ENCODE measurements at places on chromosomes 1 and 21.

- no peak for DNase-seq
These were observed 19.0 kb upstream of the PTPN14 start for GRCh38 chr1:214570442-214570841.

GRCh38 chr21:42537106-42537742, 23.6 kb downstream of the SLC37A1 start:
- no peak for DNase-seq

DNA sequence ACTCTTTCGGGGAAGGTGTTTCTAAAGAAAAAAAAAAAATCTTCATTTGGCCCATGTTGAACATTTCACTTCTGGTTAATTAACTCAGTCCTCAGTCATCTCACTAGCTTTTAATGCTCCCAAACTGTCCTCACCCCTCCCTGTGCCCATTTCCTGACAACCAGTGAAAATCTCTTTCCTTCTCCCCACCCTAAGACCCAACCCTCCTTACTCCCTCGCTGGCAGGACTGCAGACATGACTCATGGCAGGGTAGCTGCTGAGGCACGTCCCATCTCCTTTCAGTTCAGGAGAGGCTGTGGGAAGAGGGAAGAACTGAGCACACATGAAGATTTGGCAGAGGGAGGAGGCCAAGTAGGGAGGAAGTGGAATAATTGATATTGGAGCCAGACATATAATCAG, 12.6 kb downstream of the PKP1 start:
- DNase-seq = no peak

DNA sequence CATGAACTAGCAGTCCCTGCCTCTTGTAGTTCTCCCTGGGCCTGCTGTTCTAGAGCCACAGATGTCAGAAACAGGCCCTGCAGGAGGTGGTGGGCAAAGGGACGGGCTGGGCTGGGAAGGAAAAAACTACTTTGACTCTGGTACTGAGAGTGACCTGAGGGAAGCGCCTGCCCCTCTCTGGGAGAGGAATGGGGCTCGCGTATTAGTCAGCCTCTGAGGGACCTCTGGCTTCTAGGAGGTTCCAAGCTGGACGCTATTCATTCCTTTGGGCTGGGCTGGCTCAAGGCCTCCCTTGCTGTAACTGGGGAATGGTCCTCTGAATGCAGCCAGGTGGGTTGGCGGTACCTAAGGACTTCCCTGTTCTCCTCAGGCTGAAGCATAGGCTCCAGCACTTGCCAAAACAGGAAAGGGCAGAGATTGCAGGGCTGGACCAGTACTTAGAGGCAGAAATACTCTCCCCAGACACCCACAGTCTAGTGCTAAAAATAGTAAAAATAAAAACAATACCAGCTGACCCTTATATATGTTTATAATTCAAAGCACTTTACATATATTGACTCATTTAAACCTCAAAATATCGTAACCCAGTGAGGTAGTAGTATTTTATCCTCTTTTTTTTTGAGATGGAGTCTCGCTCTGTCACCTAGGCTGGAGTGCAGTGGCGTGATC, 7.1 kb downstream of the POMGNT1 start:
- DNase-seq = no peak

DNA sequence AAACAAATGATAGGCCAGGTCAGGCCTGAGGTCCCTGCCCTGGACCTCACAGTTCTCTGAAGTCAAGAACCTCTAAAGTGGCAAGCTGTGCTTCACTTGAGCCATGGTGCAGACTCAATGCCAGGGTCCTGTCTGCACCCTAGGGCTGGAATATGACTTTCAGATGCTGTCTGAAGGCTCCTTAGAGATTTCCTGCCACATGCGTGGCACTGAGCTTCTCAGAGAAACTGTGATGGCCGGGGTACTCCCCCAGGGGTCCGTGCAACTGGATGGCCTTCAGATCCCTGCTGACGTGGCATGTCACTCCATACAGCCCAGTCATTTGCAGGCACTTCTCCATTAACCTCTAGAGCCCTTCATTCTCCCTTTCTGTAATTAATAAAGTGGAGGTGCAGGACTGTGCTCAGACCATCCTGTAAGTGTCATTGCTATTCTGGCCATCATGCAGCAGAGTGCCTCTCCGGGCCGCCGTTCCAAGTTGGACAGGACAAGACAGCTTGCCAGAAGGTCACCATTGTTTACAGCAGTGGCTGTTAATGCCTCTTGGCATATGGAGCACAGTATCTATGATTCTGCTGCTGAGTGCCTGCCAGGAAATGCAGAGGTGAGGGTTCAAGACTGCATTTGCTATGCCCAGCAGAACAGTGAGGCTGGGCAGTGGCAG, 205.1 kb upstream of the COA6 start:
- no peak for DNase-seq

- no peak for DNase-seq
These were observed 7.2 kb downstream of the SNX7 start for GRCh38 chr1:98668733-98669132.

DNA sequence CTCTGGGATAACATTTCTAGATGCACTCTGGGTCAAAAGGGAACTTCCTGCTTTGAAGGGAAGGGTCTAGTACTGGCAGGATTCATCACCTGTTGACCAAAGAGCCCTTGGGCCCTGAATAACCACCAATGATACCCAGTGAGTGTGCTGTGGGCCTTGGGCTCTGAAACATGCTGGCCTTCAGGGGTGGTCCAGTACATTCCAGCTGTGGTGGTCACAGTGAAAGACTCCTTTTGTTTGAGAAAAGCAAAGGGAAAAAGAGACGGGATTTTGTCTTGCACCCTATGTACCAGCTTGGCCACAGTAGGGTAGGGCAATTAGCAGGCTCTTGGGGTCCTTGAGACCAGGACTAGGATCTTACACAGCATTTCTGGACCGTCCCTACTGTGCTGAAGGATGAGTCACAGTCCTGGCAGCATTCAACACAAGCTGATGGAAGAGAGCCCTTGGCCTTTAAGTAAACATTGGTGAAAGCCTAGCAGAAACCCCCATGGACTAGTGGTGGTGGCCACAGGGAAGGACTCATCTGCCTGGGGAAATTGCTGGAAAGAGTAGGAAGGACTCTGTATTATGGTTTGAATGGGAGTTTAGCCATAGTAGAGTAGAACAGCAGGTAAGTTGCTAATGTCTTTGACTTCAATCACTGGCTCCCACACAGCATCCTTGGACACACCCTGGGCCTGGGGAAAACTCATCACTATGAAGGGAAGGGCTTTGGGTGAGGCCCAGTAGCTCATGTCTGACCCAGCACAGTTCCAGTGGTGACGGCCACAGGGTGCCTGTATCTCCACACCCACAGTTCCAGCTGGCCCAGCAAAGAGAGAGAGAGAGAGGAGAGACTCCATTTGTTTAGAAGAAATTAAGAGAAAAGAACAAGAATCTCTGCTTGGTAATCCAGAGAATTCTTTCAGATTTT, 87.5 kb downstream of the COL24A1 start:
- no peak for DNase-seq

- no peak for DNase-seq
These were observed 13.1 kb downstream of the MAP1LC3C start for GRCh38 chr1:241985787-241986186.

Measured in cortex of kidney (tissue), 1 donor.